ENCODE measurements at places on chromosomes 16 and 17.

GRCh38 chr17:42359133-42359532, 29.1 kb downstream of the STAT3 start:
- no peak for DNase-seq

DNA sequence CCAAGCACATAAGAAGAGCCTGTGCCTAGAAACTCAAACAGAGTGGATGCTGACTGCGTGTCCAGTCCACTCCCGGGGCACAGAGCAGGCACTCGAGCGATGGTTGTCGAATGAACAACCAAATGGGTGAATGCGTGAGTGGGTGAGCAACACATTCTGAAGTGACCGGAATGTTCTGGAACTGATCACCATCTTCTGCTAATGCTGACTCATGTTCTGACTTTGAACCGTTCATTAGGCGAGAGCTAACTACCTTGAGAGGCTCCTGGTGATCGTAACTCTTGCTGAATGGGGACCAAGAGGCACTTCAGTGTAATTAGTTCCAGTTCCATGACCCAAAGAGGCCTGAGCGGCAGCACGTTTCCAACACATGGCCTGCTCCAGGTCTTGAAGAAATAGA, 37.9 kb downstream of the IRF8 start:
- peak; percentile 62 for DNase-seq

DNA sequence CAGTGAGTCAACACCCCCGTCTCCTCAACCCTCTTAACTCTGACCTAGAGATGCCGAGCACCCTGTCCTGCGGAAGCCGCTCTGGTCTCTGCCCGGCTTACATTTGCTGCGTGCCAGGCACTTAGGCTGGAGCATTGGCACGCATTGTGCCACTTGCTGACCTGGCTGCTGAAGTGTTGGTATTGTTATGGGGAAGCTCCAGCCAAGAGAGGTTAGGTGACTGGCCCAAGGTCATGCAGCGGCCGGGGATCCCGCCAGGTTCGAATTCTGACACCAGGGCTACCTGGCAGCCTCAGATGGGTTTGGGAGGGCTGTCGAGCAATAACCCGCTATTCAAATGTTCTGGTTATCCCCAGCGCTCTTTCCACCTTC, 5.0 kb upstream of the HSD17B1 start:
- no peak for DNase-seq

DNA sequence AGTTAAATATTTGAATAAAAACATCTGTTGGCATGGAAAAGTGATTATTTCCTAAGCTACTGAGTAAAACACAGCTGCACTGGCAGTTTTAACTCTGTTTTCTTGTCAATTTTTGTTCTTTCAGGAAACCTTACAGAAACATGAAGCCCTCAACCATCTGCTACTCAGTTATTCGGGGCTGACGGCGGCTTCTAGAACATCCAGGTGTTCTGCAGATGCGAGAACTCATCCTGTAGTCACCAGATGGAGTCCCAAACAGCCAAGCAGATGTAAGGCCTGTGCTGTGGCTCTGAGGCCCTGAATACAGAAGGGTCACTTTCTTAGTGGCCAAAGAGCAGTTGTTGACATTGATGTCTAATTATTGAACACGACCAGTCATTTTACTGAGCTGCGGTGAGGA, 15.5 kb downstream of the ARSG start:
- DNase-seq = no peak

DNA sequence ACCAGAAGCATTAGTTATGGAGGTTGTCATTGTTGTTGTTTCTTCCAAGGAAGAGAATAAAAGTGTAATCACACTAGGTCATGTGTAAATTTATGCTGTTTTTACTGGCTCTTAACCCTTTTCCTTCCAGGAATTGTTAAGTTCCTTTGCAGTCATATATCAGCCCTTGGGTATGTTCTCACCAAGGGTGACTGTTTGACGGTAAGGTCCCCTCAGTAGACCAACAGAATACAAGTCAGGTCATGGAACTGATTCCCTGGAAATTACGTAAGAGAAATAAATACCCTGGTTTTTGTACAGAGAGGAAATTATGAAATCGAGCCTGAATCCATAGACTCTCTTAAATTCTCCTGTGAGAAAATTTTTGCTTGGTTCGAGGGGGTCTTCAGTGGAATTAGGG, 11.2 kb upstream of the KCNJ2 start:
- DNase-seq = no peak

DNA sequence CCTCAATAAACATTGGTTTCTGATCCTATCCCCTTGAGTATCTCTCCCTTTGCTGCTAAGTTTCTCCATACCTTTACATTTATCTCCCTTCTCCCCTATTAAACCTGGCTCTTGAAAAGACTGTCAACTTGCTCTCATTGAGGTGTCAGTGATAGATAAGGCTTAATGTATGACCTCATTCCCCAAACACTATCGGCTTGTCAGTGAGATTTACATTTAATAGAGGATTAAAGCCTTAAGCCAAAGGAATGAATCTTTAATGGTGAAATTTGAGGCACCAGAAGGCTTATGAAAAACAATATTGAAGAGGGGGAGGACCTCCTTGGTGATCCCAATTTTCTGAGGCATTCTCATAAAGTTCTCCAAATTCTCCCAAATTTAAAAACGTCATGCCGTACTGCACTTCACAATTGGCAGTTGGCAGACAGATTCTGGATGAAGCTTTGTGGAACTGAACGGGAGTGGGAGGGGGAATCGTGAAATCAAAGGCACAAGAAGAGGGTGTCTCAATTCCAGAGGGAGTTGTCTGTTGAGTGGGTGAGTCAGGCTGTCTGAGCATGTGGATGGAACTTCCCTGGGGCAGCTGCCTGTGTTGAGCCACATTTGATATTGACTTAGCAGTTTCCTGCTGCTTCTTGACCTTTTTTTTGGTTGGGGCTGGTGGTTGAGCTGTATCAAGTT, 478.8 kb downstream of the NPIPA7 start:
- DNase-seq = peak; percentile 83

- no peak for DNase-seq
These were observed 18.0 kb downstream of the TNRC6A start for GRCh38 chr16:24747441-24747840.

GRCh38 chr16:72961863-72962262, 86.1 kb downstream of the ZFHX3 start:
- no peak for DNase-seq

DNA sequence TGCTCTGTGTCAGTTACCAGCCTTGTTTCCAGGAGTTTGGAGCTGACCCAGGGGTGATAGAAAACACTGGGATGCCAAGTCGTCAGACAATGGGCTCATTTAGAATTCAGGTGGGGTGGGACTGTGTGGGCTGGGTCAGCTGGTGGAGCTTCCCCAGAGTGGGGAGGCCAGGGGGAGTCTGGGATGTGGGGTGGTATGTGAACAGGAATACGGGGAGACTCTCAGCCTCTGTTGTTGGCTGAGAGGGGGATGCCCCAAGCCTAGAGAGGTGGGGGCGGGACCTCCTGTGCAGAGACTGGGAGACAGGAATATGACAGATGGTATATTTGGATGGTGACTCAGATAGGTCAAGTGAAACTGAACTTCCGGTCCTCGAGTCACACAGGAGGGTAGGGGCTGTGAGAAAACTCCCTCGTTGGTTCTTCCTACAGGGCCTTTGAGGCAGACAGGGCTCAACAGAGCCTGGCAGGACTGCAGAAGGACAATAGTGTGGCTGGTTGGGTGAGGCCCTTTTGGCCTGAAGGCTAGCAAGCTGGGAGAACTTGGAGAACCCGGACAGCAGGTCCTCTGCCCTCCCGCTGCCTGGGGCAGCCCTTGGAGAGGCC, 23.7 kb downstream of the CDH1 start:
- peak; percentile 69 for DNase-seq

DNA sequence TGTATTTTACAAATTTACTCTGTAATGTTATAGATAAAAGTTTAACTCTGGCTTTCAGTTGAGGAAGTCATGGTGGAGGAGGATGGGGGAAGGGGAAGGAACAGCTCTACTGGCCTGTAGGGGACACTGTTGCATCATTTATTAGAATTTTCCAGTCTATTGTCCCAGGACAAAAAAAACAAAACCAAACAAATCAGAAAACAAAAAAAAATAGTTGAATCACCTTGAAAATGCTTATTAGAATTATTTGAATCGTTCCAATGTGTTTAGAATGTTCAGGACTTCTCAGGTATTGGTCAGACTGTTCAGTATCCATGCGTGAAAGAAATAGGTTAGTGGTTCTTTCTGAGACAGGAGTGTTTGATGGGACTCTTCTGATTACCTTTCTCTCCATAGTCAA, 242.0 kb downstream of the FTO start:
- DNase-seq = no peak

GRCh38 chr17:27896701-27897100, 3.5 kb upstream of the LYRM9 start:
- DNase-seq = no peak

- DNase-seq = no peak
These were observed 893 bp downstream of the TRIM25 start for GRCh38 chr17:56913000-56913311.

- no peak for DNase-seq
These were observed 8.1 kb upstream of the NLRP1 start for GRCh38 chr17:5592382-5592781.

- DNase-seq = no peak
These were observed 789.6 kb downstream of the CDH8 start for GRCh38 chr16:61246592-61246991.

- DNase-seq = peak; percentile 66
These were observed 2.9 kb downstream of the CMIP start for GRCh38 chr16:81447383-81448101.

DNA sequence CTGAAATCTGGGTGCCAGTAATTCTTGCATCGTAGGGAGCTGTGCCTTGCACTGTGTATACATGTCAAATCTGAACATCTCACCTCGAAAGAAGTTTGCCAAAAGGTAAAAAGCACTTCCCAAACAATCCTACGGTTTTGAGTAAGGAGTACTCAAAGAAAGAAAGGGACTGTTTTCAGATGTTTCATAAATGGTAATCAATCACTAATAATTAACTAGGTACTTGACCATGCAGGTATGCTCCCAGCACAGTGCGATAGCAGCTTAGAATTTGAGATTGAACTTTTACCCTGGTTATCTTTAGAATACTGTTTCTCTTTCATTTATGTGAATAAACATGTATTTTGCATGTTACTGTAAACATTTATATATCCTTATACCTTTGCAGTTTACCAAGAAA, 39.0 kb downstream of the PRKCA start:
- DNase-seq = no peak

DNA sequence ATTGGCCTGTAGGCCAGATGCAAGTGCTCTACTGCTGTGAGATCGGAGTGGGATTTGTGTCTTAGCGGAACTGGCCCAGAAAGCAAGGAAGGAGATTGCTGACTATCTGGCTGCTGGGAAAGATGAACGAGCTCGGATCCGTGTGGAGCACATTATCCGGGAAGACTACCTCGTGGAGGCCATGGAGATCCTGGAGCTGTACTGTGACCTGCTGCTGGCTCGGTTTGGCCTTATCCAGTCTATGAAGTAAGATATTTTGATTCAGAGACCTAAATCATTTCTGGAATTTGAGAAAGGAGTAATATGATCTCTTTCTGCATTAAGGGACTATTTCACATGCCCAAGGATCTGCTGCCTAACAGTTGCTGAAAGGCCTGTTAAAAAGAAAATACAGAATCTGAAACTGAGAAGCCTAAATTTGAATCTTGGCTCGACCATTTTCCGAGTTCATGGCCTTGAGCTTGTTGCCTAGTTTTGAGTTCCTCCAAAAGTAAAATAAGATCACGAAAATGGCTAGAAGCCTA, 21.1 kb downstream of the IST1 start:
- no peak for DNase-seq

GRCh38 chr17:50618941-50619340, 15.7 kb upstream of the ABCC3 start:
- DNase-seq = no peak

DNA sequence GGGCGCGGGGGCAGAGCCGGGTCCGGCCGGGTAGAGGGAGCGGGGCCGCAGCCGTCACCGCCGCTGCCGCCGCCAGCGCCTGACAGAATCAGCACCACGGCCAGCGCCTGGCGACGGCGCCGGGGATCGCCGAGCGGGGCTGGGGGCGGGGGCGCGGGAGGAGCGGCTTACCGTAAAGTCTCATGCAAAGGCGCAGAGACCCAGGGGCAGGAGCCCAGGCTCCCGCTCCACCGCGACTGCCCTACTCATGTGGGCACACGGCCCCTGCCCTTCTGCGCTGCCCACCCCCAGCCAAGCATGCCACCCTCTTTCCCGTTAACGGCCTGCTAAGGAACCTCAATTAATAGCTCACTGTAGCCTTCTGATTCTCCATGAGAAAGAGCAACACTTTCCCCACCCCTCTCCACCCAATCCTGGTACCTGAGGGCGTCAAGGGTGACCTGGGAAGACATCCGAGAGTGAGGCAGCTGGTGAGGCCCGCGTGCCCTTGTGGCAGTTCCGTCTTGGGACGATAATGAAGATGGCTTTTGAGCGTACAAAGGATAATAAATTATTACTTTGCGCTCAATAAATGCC, at the start of gene SEZ6:
Gene SEZ6, minus strand, starts transcription at position 98 of the 576 bp plus-strand sequence. CDS start 164 bp downstream, outside the sequence.
- DNase-seq = peak; percentile 93

DNA sequence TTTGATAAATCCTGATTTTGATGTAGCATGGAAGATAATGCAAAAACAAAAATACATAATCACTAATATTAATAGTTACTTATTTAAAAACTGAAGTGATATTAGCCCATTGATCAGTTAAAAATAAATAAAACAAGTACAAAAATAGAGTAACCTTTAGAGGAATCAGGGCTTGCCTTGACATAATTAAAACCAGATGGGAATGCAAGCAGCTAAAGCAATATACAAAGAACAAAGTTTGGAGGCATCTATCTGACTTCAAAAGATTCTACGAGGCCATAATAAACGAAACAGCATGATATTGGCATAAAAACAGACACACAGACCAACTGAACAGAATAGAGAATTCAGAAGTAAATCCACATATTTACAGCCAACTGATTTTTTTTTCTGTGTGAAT, 15.0 kb upstream of the HEATR3 start:
- no peak for DNase-seq

- DNase-seq = no peak
These were observed 577 bp upstream of the TRIM72 start for GRCh38 chr16:31213342-31213741.

GRCh38 chr16:49750341-49751000, 105.4 kb downstream of the ZNF423 start:
- peak; percentile 72 for DNase-seq

- DNase-seq = no peak
These were observed 5.0 kb downstream of the SLC6A2 start for GRCh38 chr16:55660828-55661227.

DNA sequence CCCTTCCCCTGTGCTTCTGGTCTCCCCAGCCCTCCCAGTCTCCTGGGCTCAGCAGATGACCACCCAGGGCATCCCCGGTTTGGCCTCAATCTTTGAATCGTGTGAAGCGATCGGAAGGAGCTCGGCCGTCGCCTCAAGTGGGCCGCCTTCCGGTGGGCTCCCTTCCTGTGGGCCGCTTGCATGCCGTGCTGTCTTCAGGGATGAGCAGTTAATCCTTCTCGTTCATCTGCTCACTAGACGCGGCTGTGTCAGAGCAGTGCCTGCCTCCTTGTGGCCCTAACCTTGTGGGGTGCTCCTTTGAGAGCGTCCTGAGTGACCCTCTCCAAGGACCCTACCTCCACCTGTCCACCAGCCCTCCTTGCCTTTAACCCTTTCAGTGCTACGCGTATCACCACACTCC, 40.4 kb downstream of the BAIAP2 start:
- no peak for DNase-seq

- DNase-seq = peak; percentile 41
These were observed 89.9 kb upstream of the ELAC2 start for GRCh38 chr17:13107676-13108235.

GRCh38 chr16:58099097-58099955, 29.9 kb downstream of the CFAP20 start:
- no peak for DNase-seq

Measured in islet precursor cell (in vitro differentiated cells).